ENCODE measurements at places on chromosomes 1 and 21.

GRCh38 chr1:101667761-101668160 is 329.0 kb downstream of the OLFM3 start:
- DNase-seq = no peak

DNA sequence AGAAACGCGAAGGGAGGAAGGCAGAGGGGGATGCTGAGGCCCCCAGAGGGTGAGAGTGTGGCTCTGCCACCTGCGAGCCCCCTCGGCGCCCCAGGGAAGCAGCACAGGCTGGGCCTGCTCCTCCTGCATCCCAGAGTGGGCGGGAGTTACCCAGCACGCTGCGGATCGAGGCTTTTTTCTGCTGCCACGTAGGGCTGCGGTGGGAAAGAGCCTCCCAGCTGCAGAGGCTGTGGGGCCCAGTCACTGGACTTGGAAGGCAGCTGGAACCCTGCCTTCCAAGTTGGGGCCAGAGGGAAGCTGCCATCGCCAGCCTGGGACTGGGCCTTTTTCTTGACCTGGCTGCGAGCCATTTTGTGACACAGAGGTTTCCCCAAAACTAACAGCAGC is 2.3 kb upstream of the GRIK3 start:
- DNase-seq = no peak

- no peak for DNase-seq
These were observed 4.5 kb downstream of the CHML start for GRCh38 chr1:241635556-241636152.

DNA sequence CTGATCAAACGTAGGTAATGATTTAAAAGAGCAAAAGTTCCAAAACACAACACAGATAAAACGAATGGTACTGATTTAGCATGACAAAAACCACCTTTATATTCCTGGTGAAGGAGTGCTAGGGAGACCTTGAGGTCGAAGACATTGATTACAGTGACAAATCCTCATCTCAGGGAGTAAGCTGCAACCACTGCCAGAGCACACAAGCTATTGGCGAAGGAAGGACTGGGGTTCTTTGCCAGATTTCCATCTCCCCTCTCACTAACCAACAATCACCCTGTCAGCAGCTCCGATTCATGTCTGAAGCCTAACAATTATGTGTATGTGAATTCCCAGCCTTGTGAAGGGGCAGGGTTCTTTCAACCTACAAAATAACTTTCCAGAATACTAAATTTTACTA is 40.2 kb upstream of the DMRTB1 start:
- no peak for DNase-seq

GRCh38 chr1:5724847-5725246 is 267.4 kb downstream of the NPHP4 start:
- no peak for DNase-seq

- no peak for DNase-seq
These were observed 407.9 kb downstream of the ZP4 start for GRCh38 chr1:237482777-237483176.

- DNase-seq = no peak
These were observed 18.7 kb downstream of the PRAMEF1 start for GRCh38 chr1:12809933-12810332.

GRCh38 chr1:55639526-55639925 is 424.4 kb upstream of the USP24 start:
- no peak for DNase-seq

DNA sequence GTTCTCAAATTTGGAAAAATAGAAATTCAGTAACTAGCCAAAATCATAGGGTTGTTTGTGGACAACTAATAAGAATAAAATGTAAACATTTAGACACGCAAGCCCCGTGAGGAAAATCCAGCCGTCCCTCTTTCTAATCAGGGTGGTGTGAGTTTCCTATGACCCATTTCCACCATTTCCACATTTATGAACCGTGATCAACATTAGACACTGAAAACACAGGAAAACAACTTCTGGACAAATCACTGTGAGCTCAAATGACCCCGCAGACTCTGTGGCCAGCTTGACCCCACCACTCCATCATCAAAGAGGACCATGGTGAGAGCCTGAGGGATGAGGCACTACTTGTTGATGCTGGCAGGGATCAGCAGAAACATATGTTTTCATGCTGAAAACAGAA is 101.0 kb downstream of the SIM2 start:
- no peak for DNase-seq

- DNase-seq = no peak
These were observed 48.5 kb upstream of the ZNF644 start for GRCh38 chr1:91070298-91070697.

- DNase-seq = no peak
These were observed 413.0 kb upstream of the ESRRG start for GRCh38 chr1:217135987-217136894.

GRCh38 chr1:186463926-186464325 is 3.0 kb upstream of the PDC start:
- DNase-seq = no peak

DNA sequence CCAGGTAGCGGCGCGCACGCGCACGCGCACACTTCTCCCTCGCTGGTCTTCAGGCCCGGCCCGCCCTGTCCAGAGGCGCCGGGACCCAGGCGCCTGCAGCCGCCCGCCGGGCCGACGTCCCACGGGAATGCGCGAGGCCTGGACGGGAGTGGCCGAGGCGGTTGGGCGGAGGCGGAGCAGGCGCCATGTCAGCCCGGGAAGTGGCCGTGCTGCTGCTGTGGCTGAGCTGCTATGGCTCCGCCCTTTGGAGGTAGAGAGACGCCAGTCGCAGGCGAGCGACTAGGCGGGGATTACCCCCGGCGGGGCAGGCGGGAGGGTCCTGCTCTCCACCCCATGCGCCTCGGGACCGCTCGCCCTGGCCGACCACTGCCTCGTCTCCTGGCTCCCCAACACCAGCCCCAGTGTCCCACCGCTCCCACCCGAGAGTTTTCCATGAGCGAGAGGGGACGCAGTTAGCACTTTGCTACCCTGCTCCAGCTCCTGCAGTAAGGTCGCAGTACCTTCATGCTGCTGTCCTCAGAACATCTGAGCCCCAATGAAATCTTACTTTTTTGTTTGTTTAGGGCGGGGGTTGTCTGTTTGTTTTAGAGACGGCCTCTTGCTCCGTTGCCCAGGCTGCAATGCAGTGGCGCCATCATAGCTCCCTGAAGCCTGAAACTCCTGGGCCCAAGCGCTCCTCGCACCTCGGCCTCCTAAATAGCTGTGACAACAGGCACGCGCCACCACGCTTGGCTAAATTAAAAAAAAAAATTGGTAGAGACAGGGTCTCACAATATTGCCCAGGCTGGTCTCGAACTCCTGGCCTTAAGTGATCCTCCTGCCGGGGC is at the start of gene CATSPERE:
TSS of gene CATSPERE (plus strand) at position 29 of the 827 bp plus-strand sequence. CDS start at position 186, 157 bp downstream.
- peak; percentile 91 for DNase-seq

- no peak for DNase-seq
These were observed 383.7 kb downstream of the ZP4 start for GRCh38 chr1:237507005-237507404.

DNA sequence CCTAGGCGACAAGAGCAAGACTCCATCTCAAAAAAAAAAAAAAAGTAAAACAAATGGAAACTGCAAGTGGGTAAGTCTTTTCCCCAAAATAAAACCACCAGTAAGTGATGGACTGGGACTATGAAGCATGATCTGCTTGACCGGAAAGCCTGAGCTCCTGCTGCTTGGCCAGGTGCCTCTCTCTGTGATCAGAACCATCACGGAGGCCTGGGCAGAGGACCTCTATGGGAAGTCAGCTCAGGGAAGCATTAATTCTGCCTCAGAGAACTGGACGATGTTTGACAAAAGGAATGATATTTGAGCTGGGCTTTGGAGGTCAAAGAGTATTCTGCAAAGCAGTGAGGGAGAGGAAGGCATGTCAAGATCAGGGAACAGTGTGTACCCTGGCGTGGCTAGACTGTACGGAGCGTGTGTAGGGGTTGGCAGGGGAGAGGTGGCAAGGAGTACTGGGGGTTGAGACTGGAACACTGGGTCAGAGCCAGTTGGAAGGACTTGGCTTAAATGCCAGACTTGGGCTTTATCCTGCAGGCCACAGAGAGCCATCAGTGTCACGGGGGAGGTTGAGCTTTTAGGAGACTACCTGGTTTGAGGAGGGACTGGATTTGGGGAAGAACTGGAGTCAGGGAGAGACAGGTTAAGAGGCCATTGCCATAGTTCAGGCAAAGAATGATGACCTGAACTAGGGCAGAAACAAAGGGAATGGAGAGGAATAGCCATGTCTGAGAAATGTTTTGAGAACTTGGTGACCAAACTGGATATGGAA is 16.4 kb downstream of the ATP1A2 start:
- no peak for DNase-seq

DNA sequence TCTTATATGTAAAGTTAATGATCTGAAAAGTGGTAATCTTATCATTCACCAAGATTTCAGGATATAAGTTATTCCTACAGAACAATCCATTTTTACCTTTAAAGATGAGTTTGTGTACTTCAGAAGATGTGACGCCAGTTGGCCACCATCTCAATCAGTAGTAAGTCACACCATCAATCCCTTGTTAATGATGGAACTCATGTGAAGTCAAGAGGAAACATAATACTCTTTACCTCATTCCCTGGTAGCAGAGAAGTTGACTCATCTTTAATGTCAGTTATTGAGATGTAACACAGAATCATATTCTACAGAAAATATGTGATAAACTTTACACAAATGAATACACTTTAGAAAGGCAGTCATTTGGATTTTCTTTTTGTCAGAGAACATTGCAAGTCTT is 38.2 kb downstream of the MRPL39 start:
- DNase-seq = no peak

DNA sequence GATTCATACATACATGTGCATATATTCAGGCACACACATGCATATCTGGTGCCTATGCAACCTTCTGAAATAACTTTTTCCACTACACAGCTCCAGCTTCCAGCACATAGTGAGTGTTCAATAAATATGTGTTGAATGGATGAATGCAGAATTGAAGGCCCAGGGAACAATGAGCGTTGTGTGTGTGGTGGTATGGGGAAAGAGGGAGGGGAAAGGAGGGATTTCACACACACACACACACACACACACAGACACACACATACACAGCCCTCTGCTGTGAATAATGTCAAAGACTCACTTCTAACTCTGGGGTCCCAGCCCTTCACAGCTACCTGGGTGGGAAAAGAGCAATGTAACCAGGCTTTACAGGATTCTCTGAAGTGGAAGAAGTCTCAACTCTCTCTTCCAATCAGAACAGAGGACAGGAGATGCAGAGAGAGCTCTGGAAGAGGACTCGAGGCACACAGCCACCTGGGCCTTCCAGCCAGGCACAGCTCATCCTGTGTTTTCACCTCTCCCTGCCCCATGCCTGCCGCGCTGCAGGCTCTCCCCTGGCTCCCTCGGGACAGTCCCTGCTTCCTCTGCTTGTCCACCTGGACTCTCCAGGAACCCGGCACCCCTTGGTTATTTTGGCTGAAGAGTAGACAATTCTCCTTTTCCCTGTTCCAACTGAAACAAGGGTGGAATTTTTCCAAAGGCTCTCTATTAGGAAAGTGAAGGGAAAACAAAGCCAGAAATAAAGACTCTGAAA is 5.4 kb upstream of the IGSF8 start:
- no peak for DNase-seq

DNA sequence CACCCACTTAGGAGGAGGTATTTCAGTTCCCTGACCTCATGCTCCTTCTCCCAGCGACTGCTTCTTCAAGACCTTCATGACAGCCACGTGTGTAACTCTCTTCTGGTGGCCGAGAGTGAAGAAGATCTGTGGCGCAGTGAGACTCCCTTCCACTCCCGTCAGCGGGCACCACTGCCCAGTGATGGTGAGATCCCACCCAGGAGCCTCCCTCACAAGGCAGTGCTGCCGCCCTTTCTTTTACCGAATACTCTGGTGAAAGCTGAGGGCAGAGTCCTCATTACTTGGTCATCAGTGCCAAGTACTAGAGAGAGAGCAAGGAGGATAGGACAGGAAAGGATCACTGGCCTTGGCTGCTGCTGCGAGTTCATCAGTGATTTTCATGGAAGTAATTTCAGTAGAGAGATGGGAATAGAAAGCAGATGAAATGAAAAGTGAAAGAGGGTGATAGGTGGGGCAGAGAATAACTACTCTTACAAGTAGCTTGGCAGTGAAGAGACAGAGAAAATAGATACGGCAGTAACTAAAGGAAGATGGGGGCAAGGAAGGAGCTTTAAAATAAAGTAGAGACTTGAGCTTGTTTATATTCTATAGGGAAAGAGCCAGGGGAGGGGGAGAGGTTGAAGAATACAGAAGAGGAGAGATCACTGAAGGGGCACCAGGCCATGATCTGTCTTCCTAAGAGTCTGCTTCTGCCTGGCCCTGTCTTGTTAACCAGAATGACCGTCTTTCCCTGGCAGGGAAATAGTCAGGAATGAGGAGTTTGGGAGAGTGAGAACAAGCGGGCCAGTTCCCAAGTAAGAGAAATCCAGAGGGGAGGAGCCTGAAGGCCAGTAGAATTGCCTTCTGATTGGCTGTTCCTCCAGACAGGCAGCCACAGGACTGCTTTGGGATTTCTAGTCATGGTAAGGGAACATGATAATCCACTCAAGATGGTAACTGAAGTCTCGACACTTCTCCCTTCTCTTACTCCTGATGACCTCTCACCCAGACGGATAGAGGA is 18.3 kb downstream of the HYI start:
- no peak for DNase-seq

DNA sequence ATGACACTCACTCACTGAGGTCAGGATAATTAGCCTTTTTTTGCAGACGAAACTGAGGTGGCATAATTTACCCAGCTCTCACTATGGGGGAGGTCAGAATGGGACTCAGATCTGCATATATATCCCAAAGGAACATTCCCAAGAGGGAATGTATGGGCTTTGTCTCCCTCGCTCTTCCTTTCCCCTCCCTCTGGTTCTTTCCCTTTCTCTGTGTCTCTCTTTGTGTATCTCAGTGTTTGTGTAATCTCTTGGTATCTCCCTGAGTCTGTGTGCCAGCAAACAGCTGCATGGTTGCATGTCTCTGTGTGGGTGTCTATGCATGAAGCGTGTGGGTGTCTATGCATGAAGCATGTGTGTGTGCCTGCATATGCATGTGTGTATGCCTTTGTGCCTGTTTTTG is 4.7 kb downstream of the TMEM39B start:
- DNase-seq = no peak

DNA sequence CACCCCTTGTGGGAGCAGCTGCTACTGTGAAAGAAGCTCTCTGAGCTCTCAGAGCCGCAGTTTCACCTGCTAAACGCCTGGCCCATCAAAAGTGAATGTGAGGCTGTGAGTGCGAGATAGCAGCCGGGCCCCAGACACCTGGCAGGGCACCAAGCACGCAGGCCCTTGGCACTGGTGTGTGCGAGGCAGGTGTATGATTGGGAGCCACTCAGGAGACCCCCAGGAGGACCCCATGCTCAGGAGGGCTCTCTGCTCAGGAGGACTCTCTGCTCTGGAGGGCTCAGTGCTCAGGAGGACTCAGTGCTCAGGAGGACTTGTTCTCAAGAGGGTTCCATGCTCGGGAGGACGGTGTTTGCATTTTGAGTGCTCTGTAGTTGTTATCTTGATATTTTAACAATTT is 14.3 kb upstream of the ADARB1 start:
- DNase-seq = no peak

GRCh38 chr1:39272027-39272797 is 67.7 kb downstream of the MACF1 start:
- peak; percentile 14 for DNase-seq

Data from transverse colon (tissue), 4 donors.